ENCODE measurements at places on chromosomes 13 and 19.

DNA sequence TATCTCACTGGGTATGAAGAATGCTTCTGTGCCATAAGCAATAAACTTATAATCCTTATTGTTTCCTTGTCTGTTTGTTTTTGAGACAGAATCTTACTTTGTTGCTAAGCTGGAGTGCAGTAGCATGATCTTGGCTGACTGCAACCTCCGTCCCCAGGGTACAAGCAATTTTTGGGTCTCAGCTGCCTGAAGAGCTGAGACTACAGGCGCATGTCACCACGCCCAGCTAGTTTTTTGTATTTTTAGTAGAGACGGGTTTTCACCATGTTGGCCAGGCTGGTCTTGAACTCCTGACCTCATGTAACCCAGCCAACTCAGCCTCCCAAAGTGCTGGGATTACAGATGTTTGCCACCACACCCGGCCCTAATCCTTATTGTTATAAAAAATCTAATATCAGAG is 112.5 kb downstream of the MYO16 start:
- no peak for DNase-seq

DNA sequence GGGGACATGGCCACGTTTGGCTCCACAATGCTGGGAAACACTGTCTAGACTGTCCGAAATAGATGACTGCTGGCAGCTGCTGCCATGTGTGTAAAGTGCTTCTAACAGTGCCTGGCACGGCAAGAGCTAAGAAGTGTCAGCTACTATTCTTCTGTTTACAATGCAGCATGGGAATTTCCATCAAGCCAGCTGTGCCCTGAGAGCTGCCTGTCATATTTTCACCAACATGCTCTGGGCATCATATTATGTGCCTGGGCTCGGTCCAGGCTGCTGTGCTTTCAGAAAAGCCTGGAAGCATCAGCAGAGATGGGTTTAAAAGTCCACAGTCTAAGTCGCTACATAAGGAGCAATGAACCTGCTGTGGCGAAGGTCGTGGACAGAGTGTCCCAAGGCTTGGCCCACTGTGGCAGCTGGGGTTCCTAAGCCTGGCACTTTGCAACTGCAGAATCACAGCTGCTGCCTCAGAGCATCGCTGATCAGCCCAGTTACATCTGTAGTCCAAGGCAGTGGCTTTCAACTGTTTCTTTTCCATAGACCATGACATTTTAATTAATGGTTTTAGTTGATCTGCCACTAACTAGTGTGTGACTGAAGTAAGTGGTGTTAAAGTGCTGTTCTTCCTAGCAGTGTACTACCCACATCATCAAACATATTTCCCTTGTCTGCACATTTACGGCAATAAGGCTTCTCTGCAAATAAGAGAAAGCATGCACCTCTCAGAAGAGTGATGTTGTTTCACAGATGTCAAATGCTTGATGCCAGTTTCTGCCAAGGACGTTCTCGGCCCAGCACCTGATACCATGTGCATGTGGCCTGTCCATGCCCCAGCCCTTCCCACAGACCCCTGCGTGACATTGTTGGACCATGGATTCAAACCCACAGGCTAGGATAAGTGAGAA is 95.7 kb upstream of the C1QTNF9B start:
- peak; percentile 81 for DNase-seq

GRCh38 chr13:41813426-41813825 is 147.5 kb downstream of the VWA8 start:
- no peak for DNase-seq

DNA sequence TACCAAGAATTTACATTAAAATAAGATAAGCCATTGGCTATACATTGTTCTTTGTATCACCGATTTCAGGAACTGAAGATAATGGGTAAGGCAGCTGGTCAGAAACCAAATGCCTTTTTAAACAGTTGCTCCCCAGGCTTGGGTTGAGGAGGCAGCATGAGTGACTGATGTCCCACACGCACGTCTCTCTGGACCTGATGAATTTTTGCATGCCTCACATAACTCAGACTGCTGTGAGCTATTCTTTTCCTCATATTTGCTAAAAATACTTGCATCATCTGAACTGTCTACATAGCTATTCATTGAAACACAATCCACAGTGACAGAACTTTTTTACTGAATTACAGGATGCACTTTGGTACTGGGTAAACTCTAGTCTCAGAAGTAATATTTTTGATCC is 123.6 kb upstream of the MAB21L1 start:
- DNase-seq = no peak

GRCh38 chr19:35030257-35031071 is at the start of gene SCN1B:
Gene SCN1B (plus strand): TSS chr19:35030470. CDS start chr19:35030821, 351 bp downstream.
- peak; percentile 19 for DNase-seq

GRCh38 chr13:73300718-73301425 is 242.1 kb downstream of the KLF5 start:
- no peak for DNase-seq

GRCh38 chr19:12111943-12112637 is 28.1 kb downstream of the ZNF20 start:
- no peak for DNase-seq

DNA sequence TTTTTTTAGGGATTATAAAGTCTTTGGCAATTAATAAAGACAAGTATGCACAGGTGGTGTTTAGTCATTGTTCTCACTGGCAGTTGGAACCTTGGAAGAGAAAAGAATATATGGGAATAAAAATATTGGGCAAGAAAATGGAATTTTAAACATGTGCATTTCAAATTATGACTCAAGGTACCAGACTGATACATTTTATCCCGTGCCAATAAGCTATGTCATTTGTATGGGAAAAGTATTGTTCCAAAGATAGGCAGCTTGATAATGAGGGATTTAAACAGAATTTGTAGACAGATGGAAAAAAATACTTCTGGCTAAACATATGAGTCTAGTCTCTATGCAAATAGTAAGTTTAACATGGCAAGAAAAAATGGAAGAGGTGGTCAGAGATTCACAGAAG is 169.5 kb upstream of the UFM1 start:
- DNase-seq = no peak

- DNase-seq = no peak
Observed at GRCh38 chr13:100230769-100231149, 141.9 kb downstream of the PCCA start.
